T-cell (primary cell): ENCODE measurements at places on chromosomes 12 and 14.

- DNase-seq: no peak
These were observed 1.1 kb downstream of the CNTN1 start for GRCh38 chr12:40693207-40693821.

DNA sequence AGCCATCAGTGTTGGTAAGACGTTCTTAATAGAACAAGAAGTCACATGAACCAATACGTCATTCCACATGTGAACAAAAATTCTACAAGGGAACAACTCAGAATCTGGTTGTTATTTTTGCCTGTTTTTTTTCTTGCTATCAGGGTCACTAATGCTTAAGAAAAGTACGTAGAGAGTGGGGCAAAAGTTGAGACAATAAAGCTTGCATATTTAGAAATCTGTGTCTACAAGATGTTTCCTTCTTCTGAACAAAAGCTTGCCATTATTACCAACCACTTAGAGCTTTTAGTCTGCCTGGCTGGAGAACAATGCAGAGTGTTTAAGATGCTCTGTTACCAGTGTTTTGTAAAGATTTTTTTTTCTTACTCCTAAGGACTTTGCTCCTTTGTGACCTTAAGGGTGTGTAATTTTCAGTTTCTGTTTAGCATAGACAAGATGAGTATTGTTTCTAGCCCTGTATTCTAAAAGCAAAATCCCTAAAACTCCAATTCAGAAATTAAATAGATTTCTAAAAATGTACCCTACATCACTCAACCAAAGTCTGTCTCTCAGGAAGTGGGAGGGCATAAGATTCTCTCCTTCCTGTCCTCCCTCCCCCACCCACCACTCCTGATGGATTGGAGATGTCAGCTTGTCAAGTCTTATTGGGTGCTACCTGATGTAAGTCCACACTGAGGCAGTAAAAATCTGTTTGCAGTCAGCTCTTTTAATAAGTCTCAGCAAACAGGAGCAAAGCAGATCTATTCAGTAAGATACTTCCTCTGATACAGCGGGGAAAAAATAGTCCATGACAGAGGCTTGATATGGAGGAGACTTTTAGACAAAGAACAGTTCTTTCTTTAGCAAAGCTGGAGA, 267.6 kb downstream of the GRIN2B start:
- DNase-seq: no peak

GRCh38 chr14:64736271-64737169, 32.3 kb downstream of the PLEKHG3 start:
- DNase-seq: no peak

- no peak for DNase-seq
These were observed 318.9 kb downstream of the SOX5 start for GRCh38 chr12:23630524-23630923.

DNA sequence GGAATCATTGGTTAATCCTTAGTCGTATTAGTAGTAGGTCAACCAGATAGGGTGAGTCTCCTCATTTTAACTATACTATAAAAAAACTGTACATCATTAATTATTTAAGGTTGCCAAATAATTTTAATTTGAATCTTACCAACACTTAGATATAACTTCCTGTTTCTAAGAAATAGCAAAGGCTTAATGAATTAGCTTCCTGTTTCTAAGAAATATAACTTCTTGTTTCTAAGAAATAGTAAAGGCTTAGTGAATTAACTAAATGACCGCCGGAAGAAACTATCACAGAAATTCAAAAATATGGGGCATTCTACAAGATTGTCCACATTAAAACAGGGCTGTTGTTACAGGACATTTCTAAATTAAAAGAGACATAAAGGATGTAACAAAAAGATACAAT, 392.9 kb upstream of the FOXG1 start:
- DNase-seq: no peak

DNA sequence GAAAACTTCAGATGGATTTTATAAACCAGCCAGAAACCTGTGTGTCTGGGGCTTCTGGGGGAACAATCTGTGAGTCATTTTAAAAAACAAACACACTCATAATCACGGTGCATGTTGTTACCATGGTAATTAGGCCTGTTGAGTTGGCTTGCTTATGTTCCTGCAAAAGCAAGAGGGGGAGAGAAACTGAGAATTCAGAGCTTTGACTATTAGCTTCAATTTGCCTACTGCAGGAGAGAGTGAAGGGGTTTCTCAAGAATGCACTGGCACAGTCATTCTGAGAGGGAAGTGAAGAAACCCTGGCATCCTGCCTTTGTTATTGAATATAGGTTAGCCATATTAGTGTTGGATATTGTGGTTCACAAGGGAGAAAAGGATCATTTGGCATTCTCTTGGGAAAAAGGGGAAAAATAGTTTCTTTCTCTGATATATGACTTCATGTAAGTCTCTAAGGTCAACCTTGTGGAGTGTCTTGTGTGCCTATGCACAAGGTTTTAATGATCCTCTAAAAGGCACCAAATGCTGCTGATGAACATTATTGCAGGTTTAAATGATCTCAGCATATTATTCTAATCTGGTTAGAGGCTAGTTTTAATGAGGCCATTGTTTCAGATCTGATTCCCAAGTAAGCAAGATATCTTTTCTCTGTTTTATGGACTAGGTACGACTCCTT, 12.9 kb downstream of the GNG2 start:
- no peak for DNase-seq

GRCh38 chr14:37585101-37585511, 9.9 kb downstream of the FOXA1 start:
- no peak for DNase-seq

- DNase-seq: no peak
These were observed 21.4 kb downstream of the KLRK1 start for GRCh38 chr12:10368206-10369171.

GRCh38 chr14:21768875-21769257, 95.2 kb upstream of the OR4E1 start:
- no peak for DNase-seq

DNA sequence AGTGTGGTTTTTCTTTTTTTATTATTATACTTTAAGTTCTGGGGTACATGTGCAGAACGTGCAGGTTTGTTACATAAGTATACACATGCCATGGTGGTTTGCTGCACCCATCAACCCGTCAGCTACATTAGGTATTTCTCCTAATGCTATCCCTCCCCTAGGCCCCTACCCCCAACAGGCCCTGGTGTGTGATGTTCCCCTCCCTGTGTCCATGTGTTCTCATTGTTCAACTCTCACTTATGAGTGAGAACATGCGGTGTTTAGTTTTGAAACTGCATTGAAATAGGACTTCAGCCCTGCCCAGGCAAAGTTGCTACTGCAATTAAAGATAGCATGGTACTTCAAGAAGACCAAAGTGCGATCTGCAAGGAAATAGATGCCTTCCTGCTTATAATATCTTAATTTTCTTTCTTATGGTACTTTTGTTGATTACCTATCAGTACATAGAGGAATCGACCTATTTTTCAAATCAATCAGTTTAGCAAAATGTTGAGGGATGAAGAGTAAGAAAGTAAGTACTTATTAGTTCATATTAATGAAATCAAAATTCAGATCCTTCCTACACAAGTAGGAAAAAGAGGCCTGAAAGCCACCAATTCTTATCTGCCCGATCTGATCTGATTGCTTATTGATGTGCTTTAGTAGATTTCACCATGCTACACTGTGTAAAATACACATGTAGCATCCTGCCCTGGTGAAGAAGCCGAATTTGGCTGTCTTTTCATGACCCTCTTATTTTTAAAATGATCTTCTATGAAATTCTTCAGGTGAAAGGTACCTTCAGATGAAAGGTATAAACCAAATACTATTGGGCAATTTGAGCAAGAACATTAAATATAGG, 1.6 kb downstream of the LTA4H start:
- DNase-seq: no peak

GRCh38 chr14:65038966-65039365, 52.3 kb downstream of the FNTB start:
- DNase-seq: no peak
